Right atrium auricular region (tissue), 2 donors: ENCODE measurements at places on chromosomes 6 and 20. TPM values are rescaled to one million over a fixed set of nuclear protein-coding genes. Genes with fewer than 3 reads are reported as not detected.

GRCh38 chr6:155414049-155414448 is 41.6 kb downstream of the NOX3 start:
- no peak overlapping the region for H3K27ac ChIP-seq
- H3K36me3 ChIP-seq, result no peaks in the 10 kb centered on the region
- no peaks in the 10 kb centered on the region for H3K4me1 ChIP-seq
- no peaks in the 10 kb centered on the region for H3K27me3 ChIP-seq
- DNase-seq, result no peak

DNA sequence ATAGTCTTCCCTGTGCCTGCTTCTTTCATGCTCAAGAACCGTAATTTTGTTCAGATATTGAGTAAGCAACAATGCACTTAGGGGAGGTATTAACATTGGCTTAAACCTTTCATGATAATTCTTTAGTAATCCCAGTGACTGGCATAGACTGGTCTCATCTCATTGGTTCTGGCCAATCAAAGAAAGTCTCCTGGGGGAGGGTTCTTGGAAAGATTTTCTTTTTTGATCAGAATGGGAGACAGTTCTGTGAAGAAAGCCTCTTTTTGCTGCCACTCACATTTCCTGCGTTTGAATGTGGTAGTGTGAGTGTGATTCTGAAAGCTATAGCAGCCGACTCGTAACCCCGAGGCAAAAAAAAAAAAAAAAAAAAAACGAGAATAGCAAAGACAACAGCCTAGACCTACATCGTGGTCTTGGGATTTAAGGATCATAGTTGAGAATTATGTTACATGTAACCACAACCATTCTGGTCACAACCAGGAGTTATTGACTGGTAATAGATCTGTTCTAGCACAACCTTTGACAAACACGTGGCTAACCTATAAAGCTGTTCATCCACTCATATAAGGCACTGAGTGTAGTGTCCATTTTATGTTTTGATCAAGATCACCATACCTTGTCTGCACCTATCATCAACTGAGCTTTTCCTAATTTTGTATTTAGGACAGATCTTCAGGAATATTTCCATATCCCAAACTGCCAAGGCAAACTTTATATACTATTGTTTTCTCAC is 15.1 kb upstream of the TMEM217 start:
- H3K4me3 ChIP-seq, result no peak overlapping the region
- H3K27ac ChIP-seq, result no peak overlapping the region
- no peaks in the 10 kb centered on the region for H3K4me1 ChIP-seq
- H3K27me3 ChIP-seq, result no peaks in the 10 kb centered on the region

- H3K4me1 ChIP-seq, result no peaks in the 10 kb centered on the region
- no peaks in the 10 kb centered on the region for H3K27me3 ChIP-seq
- H3K27ac ChIP-seq, result no peak overlapping the region
Observed at GRCh38 chr6:91824331-91824730, 1237.5 kb upstream of the MAP3K7 start.

The CCN5 gene
- 85.1 TPM for total RNA-seq

The SAPCD1 gene
- total RNA-seq, result not detected

The LINC00237 gene
- not detected for total RNA-seq

DNA sequence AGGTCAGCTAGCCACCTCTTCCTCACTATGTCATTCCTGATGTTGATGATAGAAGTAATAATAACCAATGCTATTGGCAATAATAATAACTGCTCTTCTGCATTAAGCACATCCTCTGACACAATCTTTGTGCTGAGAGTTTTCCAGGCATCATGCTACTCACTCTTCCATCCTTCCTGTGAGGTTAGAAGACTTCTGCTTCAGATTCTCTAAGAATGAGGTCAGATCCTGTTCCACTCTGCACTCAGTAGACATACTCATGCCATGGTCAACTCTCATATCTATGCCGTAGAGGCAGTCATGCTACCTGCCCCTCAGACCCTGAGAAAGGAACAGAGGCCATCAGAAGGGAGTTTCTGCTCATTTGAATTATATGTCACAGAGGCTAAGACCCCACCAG is 98.1 kb upstream of the TOP1 start:
- DNase-seq, result no peak
- no peak overlapping the region for H3K4me3 ChIP-seq
- H3K27ac ChIP-seq, result no peak overlapping the region
- no peaks in the 10 kb centered on the region for H3K36me3 ChIP-seq
- H3K27me3 ChIP-seq, result no peaks in the 10 kb centered on the region
- H3K4me1 ChIP-seq, result no peaks in the 10 kb centered on the region

The HFE gene
- total RNA-seq, result 3.1 TPM

GRCh38 chr20:20237093-20237959 is 130.6 kb upstream of the INSM1 start:
- H3K27me3 ChIP-seq, result no peaks in the 10 kb centered on the region
- H3K27ac ChIP-seq, result no peak overlapping the region
- no peaks in the 10 kb centered on the region for H3K36me3 ChIP-seq
- no peak for DNase-seq
- no peaks in the 10 kb centered on the region for H3K4me1 ChIP-seq

- H3K36me3 ChIP-seq, result no peaks in the 10 kb centered on the region
- no peaks in the 10 kb centered on the region for H3K4me1 ChIP-seq
- no peak overlapping the region for H3K4me3 ChIP-seq
Observed at GRCh38 chr6:79813854-79814709, 133.3 kb downstream of the ELOVL4 start.

- H3K27me3 ChIP-seq, result no peaks in the 10 kb centered on the region
- no peaks in the 10 kb centered on the region for H3K4me1 ChIP-seq
- H3K36me3 ChIP-seq, result no peaks in the 10 kb centered on the region
- no peak overlapping the region for H3K27ac ChIP-seq
- no peak overlapping the region for H3K4me3 ChIP-seq
- no peak for DNase-seq
Observed at GRCh38 chr6:145313041-145313855, 422.1 kb downstream of the EPM2A start.

- no peak overlapping the region for H3K27ac ChIP-seq
- no peak for DNase-seq
- no peaks in the 10 kb centered on the region for H3K36me3 ChIP-seq
Observed at GRCh38 chr6:143183666-143184065, 123.0 kb downstream of the AIG1 start.

The METTL24 gene
- 1.5 TPM for total RNA-seq
